Spleen (tissue), 13 donors: ENCODE measurements at places on chromosomes 2 and 18. TPM values are rescaled to one million over a fixed set of nuclear protein-coding genes. Genes with fewer than 3 reads are reported as not detected.
A peak's percentile ranks its signal among the peaks of the same experiment; 100 is the strongest.

GGCX gene
- total RNA-seq, result 30.3 TPM

REG3G gene
- total RNA-seq, result 1.0 TPM

PLEKHM3 gene
- total RNA-seq, result 18.9 TPM

CPLX4 gene
- total RNA-seq, result not detected

UGT1A7 gene
- not detected for total RNA-seq

TRPM8 gene
- not detected for total RNA-seq

CIB4 gene
- total RNA-seq, result not detected

- H3K36me3 ChIP-seq, result peaks cover 32% of the 10 kb centered on the region
- no peaks in the 10 kb centered on the region for H3K27me3 ChIP-seq
- no peak overlapping the region for H3K27ac ChIP-seq
- no peak for DNase-seq
Measured at GRCh38 chr2:168773128-168773527, 29.3 kb upstream of the NOSTRIN start.

- no peak overlapping the region for H3K4me3 ChIP-seq
- DNase-seq, result no peak
- H3K27me3 ChIP-seq, result no peaks in the 10 kb centered on the region
- no peaks in the 10 kb centered on the region for H3K4me1 ChIP-seq
- H3K36me3 ChIP-seq, result no peaks in the 10 kb centered on the region
Measured at GRCh38 chr2:228771774-228772173, 499.3 kb downstream of the PID1 start.

DNA sequence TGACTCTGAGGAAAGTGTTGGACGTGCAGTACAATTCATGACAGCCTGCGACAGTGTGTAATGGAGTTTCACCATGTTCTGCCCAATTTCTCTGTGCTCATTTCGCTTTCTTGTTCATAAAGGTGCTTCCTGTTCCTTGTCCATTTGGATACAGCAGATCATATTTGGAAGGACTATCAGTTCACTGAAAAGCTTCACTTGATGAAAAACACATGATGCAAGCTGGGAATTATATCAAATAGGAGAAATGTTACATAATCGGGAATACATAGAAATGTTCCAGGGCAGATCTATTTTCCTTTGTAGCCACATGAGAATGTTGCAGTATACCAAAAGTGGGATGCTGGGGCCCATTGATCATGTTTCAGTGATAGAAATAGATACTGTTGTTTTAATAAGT is 266.3 kb upstream of the SLC14A2 start:
- DNase-seq, result no peak
- H3K4me3 ChIP-seq, result no peak overlapping the region
- no peaks in the 10 kb centered on the region for H3K36me3 ChIP-seq
- H3K27ac ChIP-seq, result no peak overlapping the region
- no peaks in the 10 kb centered on the region for H3K4me1 ChIP-seq

DNA sequence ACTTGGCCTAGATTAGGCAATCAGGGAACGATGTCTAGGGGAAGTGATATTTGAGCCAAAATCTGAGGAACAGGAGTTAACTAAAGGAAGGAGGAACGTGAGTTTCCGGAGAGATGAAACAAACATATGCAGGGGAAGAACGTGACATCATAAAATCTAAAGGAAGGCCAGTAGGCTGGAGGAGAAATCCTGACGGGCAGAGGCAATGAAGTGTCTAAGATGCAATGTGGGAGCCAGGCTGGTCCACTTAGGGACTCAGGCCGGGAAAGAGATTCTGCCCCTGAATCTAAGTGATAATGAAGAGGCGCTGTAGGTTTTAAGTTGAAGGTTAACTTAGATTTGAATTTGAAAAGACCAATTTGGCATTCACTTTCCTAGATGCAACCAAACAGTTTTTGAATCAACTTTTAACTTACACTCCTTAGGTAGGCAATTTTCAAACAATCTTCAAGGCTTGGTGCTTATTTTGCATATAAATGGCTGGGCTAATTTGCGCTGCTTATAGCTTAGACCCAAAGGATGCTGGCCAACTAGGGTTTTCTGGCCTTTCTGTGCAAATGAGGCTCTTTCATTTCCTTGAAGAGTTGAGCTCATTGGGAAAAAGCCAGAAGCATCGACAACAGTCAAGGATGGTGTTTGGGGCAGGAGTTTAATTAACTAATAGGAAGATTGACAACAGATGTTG is 221.7 kb downstream of the SOX11 start:
- no peaks in the 10 kb centered on the region for H3K36me3 ChIP-seq
- no peak overlapping the region for H3K27ac ChIP-seq
- no peak overlapping the region for H3K4me3 ChIP-seq

- H3K4me1 ChIP-seq, result no peaks in the 10 kb centered on the region
- peaks cover under 1% of the 10 kb centered on the region for H3K36me3 ChIP-seq
- no peak overlapping the region for H3K27ac ChIP-seq
- DNase-seq, result no peak
Measured at GRCh38 chr2:232781765-232782164, 5.4 kb upstream of the KCNJ13 start.

DNA sequence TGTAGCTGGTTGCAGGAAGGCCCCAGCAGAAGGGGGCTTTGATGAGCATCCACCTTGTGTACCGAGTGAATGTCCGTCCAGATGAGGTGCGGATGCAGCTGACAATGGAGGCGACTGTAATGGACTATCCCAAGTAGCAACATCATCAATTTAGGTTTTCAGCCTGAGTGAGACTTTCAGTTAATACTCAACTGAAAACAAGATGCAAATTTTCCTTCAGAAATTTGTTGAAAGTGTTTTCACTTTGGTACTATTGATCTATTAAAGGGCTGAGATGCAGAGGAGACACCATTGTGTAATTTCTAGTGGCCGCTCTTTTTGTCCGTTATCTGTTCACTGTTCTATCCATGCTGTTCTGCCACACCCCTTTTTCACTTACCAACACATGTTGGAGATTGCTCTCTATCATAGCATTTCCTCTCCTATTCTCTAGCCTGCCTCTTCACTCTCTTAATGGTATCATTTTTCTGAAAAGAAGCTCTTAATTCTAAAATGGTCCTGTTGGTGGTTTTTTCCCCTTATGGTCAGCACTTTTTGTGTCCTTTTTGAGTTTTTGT is 12.0 kb upstream of the CASP8 start:
- DNase-seq, result no peak
- no peak overlapping the region for H3K27ac ChIP-seq
- H3K4me3 ChIP-seq, result no peak overlapping the region
- peaks cover 1% of the 10 kb centered on the region for H3K4me1 ChIP-seq

GRCh38 chr2:114859726-114860510 is 417.5 kb downstream of the DPP10 start:
- H3K27me3 ChIP-seq, result no peaks in the 10 kb centered on the region
- no peaks in the 10 kb centered on the region for H3K36me3 ChIP-seq
- H3K4me3 ChIP-seq, result no peak overlapping the region
- H3K27ac ChIP-seq, result no peak overlapping the region

DNA sequence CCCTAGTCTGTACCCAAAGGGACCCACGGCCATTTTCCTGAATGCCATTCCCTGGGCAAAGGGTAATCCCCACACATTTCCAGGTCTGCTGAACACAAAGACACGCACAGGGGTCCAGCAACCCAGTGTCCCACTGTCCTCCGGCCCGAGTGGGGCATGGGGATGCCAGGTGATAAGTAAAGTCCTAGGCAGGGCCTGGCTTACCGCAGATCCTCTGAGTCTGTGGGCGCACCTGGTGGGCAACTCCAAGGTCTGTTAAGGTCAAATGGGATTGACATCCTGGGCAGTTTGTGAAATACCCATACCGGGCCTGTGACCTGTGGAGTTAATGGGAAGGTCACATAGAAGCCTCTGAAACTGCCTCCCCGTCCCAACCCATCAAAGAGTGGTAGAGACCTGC is 116.1 kb downstream of the EIPR1 start:
- H3K4me3 ChIP-seq, result no peak overlapping the region
- DNase-seq, result peak; percentile 48
- H3K36me3 ChIP-seq, result peaks cover 20% of the 10 kb centered on the region
- no peak overlapping the region for H3K27ac ChIP-seq
- peaks cover 5% of the 10 kb centered on the region for H3K4me1 ChIP-seq

GRCh38 chr2:3427272-3427671 is 47.8 kb downstream of the TRAPPC12 start:
- no peak overlapping the region for H3K4me3 ChIP-seq
- no peaks in the 10 kb centered on the region for H3K4me1 ChIP-seq
- peak overlapping the region; percentile 5 for H3K27ac ChIP-seq
- H3K27me3 ChIP-seq, result no peaks in the 10 kb centered on the region
- H3K36me3 ChIP-seq, result no peaks in the 10 kb centered on the region

DNA sequence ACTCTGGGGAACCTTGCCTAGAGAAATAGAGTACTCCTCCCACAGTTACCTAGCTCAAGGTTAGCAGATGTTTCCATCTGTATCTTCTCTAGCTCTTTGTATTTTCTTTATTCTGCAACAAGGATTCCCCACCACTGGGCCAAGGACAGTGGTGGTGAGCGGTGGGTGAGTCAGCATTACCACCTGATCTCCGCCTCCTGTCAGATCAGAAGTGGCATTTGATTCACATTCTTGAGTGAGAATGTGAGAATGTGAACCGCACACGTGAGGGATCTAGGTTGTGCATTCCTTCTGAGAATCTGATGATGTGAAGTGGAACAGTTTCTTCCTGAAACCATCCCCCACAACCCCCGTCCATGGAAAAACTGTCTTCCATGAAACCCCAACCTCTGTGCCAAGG is 9.0 kb downstream of the EPB41L3 start:
- no peak overlapping the region for H3K4me3 ChIP-seq
- H3K36me3 ChIP-seq, result no peaks in the 10 kb centered on the region
- DNase-seq, result no peak
- H3K4me1 ChIP-seq, result no peaks in the 10 kb centered on the region
- H3K27me3 ChIP-seq, result peaks cover 4% of the 10 kb centered on the region

DNA sequence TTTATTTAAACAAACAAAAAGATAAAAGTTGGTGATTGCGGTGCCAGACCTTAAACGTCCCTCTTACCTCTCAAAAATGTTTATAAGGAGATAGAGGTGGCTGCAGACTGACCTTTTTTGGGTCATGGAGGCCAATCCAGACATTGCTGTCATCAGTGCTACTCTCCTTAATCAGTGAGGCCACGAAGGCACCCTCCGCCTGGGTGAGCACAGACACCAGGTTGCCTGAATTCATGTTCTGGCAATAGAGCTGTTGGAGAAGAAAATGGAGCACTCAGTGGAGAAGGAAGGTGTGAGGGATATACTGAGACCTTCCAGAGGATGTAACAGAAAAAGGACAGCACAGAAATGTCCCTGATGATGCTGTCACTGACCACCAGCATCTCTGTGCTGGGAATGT is 1.5 kb downstream of the REG1B start:
- H3K27ac ChIP-seq, result no peak overlapping the region
- H3K4me3 ChIP-seq, result no peak overlapping the region
- H3K27me3 ChIP-seq, result no peaks in the 10 kb centered on the region

GRCh38 chr2:229927817-229928321 is 5.6 kb downstream of the FBXO36 start:
- H3K4me3 ChIP-seq, result no peak overlapping the region
- no peaks in the 10 kb centered on the region for H3K27me3 ChIP-seq
- H3K4me1 ChIP-seq, result peaks cover 7% of the 10 kb centered on the region
- DNase-seq, result no peak
- H3K36me3 ChIP-seq, result no peaks in the 10 kb centered on the region

DNA sequence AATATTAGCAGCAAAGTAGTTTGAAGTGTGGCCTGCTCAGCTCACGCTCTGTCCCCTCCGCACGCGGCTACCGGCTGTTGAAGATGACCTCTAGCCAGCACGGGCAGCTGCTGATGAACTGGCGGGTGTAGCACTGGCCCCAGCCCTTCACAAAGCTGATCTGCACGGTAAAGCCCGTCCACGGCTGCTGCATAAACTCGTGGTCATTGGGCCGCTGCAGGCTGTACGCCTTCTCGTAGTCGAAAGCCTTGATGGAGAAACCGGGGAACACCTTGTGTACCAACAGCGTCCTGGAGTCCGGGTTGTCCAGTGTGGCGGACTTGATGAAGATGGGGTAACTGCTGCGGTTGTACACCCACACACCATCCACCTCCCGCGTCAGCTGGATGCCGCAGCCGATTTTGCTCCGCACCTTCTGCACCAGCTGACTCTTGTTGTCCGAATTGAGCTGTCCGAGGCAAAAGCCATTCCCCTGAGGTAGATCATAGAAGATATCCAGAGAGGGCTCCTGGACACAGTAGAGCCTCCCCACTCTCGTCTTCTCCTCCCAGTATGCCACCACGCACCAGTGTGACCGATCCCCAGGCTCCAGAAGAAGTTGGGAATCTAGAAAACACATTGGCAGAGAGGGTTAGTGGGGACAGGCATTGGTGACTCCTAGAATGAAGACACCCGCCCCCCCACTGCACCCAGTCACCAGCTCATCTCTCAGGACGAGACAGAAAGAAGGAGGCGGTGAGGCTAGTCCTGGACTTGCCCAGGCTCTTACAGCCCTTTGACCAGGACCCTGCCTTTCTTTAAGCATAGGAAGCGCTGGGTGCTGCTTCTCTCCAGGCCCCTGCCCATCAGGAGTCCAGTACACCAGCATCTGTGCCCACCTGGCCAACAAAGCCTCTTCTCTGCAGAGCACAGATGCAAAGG is 29.2 kb downstream of the SMAD7 start:
- no peak overlapping the region for H3K4me3 ChIP-seq
- peak overlapping the region; percentile 82 for H3K27ac ChIP-seq
- H3K4me1 ChIP-seq, result peaks cover 42% of the 10 kb centered on the region

- H3K27ac ChIP-seq, result no peak overlapping the region
- no peak for DNase-seq
- peaks cover 5% of the 10 kb centered on the region for H3K4me1 ChIP-seq
- no peaks in the 10 kb centered on the region for H3K36me3 ChIP-seq
- no peaks in the 10 kb centered on the region for H3K27me3 ChIP-seq
Measured at GRCh38 chr2:175233135-175233719, 51.7 kb upstream of the ATP5MC3 start.

DNA sequence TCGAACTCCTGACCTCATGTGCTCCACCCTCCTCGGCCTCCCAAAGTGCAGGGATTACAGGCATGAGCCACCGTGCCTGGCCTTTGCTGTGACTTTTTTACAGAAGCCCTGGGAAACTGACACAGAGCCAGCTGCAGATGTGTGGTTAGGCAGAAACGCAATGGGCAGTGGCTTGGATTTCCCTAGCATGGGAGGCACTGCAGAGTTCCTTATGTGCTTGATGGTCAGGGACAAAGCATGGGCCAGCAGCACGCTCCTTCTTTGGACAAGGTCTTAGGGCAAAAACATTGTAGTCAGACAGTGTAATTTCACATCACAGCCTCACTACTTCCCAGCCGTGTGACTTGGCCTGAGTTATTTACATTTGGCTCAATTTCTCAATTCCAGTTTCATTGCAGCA is 153.9 kb downstream of the RNF144A start:
- H3K4me3 ChIP-seq, result no peak overlapping the region
- no peaks in the 10 kb centered on the region for H3K27me3 ChIP-seq
- H3K27ac ChIP-seq, result no peak overlapping the region
